CD4-positive, alpha-beta T cell treated with Interleukin-6 for 4 hours (primary cell): ENCODE measurements at places on chromosomes 7 and 10.

- no peak for DNase-seq
Observed at GRCh38 chr7:41006306-41006995, 696.4 kb downstream of the INHBA start.

DNA sequence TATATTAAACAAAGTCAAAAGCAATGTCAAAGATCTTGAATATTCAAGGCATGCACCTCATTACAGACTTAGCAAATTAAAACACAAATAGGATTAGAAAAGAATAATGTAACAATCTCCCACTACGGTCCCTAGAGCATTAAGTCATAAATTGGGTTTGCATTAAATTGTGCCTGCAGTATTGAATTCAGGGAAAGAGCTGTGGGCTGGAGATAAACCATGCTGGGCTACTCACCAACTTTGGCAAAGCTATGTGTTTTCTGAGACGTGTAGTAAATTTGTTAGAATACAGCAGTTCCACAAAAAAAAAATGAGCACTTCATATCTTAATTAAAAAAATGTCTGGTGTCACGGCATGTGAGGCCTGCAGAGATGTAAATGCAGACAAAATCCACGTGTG, 241.6 kb downstream of the SNX10 start:
- no peak for DNase-seq

GRCh38 chr7:36806891-36807290, 82.6 kb upstream of the AOAH start:
- DNase-seq: no peak

DNA sequence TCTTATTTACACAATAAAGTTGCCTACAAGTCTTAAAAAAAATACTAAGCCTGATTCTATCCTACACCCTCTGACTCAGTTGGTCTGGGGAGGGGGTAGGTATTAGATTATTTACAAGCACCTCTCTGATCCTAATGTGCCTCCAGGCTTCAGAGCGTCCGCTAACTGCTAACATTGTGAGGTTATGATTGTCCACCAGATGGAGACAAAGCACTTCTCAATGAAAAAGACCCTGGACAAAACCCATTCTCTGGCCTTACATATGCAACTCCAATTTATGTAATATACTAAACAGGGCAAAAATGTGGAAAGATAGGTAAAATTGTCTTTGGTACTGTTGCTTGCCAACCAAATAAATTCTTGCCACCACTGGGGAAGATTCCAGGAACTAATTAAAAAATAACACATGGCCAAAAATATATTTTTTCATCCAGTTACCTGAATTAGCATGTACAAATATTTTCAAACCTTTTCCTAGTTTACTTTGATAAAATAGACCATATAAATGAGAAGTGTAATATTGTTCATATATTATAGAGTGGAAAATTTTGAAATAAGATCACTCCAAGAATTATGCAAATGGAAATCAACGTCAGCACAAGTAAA, 92.4 kb downstream of the KIF20B start:
- peak; percentile 35 for DNase-seq

- DNase-seq: no peak
Observed at GRCh38 chr7:8112685-8113084, 144.1 kb downstream of the GLCCI1 start.

GRCh38 chr10:132305654-132306342, 2.0 kb downstream of the STK32C start:
- no peak for DNase-seq

- DNase-seq: no peak
Observed at GRCh38 chr10:89845541-89846280, 144.3 kb downstream of the KIF20B start.

DNA sequence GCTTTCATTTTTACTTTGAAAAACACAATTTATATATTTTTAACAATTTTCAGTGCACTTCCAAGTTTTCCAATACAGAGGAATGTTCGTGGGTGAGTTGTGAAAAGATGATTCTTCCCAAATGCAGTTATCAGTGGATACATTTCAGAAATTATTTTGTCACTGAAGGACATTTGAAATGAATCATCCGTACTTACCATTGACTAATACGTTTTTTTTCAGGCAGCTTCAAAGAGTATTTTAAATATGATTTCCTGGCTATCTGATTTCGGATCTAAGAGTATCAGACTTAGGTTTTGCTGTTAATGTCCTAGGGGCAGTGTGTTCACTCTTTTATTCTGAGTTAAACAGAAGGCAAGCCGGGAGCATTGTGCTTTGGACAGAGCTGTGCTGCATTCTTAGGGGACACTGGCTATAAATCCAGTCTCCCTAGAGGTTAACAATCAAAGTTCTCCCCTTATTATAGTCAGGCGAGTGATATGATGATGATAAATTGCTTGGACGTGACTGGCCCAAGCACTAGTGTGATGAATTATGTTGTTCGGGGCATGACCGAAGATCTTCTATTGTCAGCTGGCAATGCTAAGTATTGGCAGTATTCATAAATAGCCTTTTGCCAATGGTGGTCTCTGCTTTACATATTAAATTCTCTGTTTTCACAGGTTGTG, 4.5 kb downstream of the PTER start:
- no peak for DNase-seq

DNA sequence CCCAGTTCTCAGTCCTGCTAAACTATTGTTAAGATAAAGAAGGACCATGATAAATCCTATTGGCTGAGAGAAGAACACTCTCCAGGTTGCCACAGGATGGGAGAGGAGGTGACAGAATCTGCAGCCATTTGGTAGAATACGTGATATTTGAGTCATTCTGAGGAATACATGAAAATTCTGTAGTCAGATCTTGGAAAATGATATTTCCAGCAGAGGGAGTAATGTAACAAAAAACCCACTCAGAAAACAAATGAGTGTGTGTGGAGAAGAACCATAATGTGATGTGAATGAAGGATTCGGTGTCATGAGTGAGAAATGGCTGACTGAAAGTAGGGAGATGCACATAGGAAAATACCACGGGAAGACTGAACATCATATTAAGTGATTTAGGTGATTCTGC, 128.5 kb upstream of the PFKP start:
- no peak for DNase-seq

- DNase-seq: no peak
Observed at GRCh38 chr10:14328881-14329672, 1.6 kb downstream of the FRMD4A start.

GRCh38 chr7:69208276-69208675, 390.0 kb upstream of the AUTS2 start:
- no peak for DNase-seq
